ENCODE measurements at places on chromosomes 11 and 22.

DNA sequence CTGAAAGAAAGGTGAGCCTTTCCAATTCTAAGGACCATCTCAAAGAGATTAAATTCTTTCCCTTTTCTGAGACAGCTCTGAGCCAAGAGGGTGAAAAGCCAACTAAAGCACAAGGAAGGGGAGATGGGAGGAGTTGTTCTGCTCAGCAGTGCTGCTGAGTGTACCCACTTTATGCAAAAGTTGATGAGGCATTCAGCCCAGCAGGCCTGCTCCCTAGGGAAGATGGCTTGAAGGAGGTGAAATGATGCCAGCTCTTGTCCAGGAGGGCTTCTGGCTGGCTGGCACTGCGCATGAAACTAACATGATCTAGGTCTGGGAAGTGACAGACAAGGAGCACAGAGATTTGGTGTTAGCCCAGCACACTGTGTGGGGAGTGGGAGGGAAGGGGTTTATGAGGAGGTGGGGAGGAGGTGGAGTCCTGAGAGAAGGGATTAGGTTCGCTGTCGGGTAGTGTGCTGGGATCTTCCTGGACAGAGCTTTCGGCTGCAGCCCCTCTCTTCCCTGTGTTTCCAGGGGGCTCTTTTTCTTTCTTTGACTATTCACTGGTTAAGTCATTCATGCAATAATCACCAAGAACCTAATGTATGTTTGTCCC lies 225.5 kb upstream of the NARS2 start:
- DNase-seq, result no peak

DNA sequence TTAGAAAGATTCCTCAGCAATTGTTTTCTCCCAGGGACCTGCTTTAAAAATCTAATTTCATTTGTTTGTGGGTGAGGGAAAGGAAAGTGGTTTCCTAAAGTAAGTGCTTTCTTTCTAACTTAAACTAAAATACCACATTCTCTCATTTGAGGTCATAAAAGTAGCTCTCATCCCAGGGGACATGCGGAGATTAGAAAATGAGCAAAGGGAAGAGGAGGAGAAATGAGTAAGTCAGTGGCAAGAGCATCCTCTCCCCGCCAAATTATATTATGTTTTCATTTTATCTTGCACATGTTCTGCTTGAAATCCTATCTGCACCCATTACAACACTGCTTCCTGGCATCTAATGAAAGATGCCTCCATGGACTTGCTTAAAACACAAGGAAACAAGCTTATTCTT lies 191.4 kb downstream of the ARHGAP42 start:
- no peak for DNase-seq

GRCh38 chr22:20542736-20543135 lies 35.3 kb downstream of the MED15 start:
- no peak for DNase-seq

- DNase-seq, result no peak
Measured at GRCh38 chr11:2724653-2725367, 25.0 kb upstream of the KCNQ1OT1 start.

GRCh38 chr11:7252683-7253213 lies 1.0 kb downstream of the SYT9 start:
- DNase-seq, result no peak

GRCh38 chr11:93225662-93226061 lies 27.9 kb upstream of the SLC36A4 start:
- no peak for DNase-seq

DNA sequence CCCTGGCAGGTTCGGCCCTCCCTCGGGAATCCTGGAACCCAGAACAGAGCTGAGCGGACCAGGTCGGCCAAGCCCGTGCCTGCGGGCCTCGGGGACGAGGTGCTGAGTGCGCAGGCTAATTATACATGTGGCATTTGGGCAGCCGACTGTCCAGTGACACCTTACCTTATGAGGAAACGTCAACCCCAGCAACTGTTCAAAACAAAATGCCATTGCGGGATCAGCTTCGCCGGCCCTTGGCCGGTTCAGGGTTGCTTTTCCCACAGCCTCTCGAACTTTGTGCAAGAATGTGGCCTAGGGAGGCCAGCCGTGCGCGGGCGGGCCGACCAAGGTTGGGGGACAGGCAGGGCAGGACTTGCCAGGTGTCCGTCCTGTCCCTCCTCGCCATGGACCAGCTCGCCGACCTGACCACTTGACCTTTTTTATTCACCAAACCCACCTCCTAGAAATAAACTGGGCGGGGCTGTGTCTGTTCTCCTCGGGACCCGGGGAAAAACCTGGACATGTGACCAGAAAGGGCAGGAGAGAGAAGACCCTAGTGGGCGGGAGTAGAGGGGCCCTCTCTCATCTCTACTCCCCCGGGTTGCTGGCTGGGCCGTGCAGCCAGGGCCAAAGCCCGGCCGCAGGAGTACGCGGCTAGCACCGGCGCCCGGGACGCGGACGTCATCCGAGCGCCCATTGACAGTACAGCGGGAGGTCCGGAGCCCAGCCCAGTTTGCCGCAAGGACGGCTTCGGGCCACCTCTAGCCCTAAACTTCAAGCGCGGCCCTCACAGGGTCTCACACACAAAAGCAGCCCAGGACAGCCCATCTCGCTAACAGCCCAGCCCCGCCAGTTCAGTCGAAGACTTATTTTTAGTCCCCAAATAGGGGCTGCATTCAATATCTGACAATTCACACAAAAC lies 134.3 kb upstream of the C11orf58 start:
- DNase-seq, result no peak

DNA sequence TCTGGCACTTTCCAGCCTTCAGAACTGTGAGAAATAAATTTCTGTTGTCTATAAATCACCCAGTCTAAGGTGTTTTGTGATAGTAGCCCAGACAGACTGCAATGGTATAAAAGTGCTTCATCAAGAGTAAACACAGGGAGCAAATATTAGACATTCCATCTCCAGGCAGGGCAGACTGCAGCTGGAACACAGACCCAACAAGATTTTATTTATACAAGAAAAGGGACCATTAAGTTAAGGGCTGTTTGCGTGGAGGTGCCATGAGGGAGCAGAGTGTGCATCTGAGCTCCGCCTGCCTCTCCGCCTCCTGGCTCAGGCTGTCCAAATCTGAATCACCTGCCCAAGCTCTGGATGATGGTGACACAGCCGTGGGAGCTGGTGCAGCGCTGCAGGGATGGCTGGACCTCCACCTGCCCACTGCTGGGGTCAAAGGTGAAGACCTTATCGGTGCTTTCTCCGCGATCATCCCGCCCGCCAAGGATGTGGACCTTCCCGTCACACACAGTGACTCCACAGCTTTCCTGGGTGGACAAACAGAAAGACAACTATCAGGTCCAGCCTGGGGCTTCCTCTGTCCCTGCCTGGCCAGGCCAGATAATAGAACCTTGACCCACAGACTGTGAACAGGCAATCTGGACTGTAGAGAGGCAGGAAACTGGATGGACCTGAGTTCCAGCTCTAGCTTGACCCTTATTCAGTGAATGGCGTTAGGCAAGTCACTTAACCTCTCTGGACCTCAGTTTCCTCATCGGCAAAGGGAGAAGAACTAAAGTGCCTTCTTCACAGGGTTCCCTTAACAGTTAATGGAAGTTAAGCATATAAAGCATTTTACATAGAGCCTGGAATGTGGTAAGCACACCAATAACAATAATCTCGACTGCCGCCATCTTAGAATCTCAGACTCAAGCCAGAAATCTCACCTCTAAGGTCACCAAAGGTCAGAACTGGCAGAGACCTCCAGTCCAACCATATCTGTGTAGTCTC lies 10.5 kb downstream of the KLHL35 start:
- DNase-seq, result no peak

DNA sequence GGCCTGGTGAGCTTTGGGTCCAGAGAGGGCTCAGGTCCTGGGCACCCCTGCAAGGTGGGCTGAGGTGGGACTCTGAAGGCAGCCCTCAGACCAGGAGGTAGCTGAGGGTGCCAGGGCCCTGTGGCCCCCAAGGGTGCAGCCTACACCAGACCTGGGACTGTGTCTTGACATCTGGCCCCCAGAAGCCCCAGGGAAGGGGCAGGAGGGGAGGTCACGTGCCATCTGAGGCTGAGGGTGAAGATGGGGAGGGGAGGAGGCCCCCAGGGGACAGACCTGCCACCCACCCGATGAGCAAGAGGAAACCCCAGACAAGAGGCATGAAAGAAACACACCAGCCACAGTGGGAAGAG lies 520.2 kb downstream of the BRD1 start:
- DNase-seq, result no peak

DNA sequence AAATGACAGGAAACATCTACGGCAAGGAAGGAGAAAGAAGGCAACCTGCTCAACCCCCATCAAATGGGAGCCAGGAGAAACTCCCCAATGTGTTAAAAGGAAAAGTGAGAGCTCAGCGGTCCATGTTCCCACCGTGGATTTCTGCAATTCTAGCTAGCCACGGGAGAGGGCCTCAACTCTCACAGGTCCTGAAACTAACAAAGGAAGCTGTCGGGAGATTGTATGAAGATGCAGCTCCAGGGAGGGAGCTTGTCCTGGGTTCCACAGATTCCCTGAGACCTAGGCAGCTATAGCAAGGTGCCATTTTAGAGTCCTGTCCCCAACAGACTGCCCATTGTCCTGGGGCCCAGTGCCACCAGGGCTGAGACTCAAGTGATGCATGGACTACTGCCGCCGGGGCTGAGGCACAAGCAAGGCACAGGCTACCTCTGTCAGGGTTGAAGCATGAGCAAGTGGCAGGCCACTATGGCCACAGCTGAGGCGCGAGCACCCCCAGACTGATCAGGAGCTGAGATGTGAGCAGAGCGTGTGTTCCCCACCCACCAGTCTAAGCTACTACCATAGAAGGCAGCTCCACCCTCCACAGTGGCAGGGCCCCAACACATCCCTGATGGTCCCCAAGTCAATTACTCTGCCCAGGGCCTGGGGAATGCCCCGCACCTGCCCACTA lies 31.3 kb downstream of the RSF1 start:
- no peak for DNase-seq

- no peak for DNase-seq
Measured at GRCh38 chr11:132439711-132440255, 1069.4 kb downstream of the NTM start.

- no peak for DNase-seq
Measured at GRCh38 chr22:25898707-25899365, 156.8 kb downstream of the MYO18B start.

DNA sequence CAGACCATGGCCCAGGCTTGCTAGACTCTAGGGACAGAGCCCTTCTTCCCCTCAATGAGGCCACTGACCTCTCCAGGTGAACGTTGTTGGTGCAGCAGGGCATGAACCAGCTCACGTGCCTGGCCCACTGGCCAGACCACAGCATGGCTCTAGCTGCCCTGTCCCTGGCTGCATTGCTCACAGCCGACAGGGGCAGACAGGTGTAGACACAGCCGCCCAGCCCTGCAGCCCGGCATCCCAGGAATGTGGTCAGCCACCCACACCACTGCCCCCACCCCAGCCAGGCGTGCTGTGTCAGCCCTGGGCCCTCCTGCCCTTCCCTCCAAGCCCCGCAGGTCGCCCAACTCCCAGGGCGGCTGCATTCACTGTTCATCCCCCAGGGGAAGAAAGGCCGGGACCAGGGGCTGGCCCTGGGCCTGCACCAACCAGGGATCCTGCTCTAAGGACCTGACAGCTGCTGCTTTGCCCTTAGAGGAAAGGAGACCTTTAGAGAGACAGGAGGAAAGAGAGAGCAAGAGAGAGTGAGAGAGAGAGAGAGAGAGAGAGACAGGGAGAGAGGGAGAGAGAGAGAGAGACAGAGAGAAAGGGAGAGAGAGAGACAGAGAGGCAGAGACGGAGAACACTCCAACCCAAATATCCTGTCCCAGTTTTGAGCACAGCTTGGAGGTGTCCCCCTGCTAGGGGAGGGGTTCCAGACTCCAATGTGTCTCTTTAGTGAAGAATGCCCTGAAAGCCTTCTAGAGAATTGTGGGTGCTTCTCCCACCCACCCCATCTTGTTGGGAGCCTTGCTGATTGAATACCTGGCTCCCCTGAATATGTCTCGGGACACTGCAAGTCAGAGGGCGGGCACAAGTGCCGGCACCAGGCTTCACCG lies 44.2 kb upstream of the LINC01488 start:
- DNase-seq, result no peak

DNA sequence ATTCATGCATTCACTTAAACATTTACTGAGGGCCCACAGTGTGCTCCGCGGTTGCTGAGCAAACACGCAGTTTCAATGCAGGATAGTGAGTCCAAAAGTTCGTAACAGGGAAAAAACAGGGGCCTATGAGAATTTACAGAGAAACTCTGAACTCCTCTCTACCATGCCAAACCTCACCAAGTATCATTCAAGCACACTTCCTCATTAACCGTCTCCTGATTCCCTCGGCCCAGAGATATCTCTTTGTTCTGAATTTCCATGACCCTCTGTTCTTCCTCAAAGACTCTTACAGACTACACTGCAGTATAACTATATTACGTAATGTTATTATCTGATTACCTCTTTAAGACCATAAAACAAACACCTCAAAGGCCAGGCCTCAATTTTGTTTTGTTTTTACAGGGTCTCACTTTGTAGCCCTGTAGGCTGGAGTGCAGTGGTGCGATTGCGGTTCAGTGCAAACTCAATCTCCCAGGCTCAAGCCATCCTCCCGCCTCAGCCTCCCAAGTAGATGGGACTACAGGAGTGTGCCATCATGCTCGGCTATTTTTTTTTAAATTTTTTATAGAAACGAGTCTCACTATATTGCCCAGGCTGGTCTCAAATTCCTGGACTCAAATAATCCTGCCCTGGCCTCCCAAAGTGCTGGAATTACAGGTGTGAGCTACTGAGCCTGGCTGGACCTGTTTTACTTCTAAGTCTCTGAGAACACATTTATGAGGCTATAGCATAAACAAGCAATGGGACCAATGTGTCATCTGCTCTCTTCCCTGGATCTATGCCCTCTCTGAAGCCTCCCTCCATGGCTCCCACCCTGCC lies 3.6 kb downstream of the HPS4 start:
- DNase-seq, result no peak

DNA sequence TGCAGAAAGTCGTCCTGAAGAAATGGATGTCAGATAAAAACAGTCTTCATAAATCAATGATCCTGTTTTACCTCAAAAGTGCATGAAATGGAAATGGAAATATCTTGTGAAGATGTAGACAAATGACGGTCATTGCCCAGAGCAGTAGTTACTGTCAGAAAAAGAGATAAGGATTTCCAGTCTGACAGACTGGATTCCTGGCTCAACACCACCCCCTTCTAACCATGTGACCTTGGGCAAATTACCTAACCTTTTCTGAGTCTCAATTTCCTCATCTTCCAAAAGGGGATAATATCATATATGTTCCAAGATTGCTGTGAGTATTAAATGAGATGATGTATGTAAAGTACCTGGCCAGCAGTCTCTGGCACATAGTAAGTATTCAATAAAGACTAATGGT lies 32.9 kb upstream of the EHF start:
- no peak for DNase-seq

DNA sequence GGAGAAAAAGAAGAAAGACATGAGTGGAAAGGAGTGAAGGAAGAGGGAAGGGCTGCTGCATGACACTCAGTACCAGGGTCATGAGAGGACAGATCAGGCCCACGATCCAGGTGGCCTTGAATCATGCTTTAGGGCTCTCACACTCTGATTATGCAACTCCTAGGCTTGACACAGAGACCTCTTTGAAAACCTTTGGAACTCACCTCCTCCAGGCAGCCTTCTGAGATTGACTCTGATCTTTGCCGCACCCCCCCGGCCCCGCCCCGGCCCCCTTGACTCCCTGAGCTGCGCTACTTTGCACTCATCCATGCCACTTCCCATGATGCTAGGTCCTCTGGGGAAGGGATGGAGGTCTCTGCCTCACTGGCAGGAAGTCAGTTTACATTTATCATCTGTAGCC lies 10.7 kb downstream of the PTPN5 start:
- no peak for DNase-seq
